SJCRH30 (cell line): ENCODE measurements at places on chromosomes 3 and 15. TPM values are rescaled to one million over a fixed set of nuclear protein-coding genes. Genes with fewer than 3 reads are reported as not detected.

GRCh38 chr3:151156618-151157216, 46.3 kb downstream of the GPR171 start:
- peak; percentile 73 for DNase-seq

SCN11A gene
- total RNA-seq, result 0.02 TPM in 1 of 2 replicates, not detected in the other

DNA sequence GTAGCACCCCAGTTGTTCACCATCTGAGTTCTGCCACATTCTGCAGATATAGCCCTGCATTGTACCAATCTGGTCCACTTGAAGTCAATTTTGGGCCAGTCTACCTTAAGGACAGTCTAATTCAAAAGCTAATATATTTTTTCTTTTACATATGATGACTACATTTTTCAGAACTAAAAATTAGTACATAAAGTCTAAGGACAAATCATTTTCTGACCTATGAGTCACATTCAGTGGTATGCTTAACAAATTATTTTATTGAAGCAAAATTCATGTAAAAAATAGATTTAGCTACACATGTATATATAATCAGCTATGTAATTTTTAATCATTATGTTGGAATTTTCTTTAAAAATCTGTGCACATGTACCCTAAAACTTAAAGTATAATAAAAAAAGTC, 52.1 kb upstream of the IL12A start:
- no peak for DNase-seq

DNA sequence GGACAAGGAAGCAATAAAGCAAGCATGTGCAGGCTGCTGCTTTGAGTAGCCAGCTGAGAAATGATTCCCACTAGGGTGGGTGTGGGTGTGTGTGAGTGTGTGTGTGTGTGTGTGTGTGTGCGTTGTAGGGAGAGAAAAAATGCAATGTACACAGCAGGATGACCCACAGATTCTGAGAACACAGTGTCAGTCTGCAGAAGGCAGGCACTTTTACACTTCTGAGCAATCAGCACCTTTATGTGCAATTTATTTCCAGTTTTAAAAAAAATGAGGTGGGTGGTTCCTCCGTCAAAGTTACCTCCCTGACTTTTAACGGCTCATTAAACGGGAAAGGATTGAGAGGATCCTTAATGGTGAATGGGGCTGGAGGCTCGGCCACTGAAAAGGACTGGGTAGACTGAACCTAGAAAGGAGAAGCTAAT, 38.5 kb upstream of the LIPC start:
- no peak for DNase-seq

DNA sequence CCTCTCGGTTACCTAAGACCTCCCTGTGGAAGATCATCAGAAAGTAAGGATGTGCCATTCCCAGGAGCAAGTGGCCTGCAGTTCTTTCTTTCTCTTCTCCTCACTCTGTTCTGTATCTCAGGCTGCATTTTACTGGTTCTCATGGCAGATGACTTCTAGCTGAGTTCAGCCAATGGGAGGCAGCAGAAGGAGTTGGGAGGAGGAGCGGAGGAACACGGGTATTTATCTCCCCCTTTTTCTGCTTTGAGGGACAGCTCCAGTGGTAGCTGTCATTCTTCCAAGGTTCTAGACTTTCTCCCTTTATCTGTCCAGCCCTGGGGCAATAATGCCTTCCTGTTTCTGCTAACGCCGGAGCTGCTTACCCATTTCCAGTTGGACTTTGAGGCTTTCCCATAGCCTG, 339.9 kb downstream of the NR2F2 start:
- peak; percentile 46 for DNase-seq

GRCh38 chr15:84653910-84654688, at the start of gene WDR73:
WDR73 (minus strand) TSS chr15:84654283; CDS start chr15:84654274, 9 bp downstream.
- DNase-seq, result peak; percentile 96

DNA sequence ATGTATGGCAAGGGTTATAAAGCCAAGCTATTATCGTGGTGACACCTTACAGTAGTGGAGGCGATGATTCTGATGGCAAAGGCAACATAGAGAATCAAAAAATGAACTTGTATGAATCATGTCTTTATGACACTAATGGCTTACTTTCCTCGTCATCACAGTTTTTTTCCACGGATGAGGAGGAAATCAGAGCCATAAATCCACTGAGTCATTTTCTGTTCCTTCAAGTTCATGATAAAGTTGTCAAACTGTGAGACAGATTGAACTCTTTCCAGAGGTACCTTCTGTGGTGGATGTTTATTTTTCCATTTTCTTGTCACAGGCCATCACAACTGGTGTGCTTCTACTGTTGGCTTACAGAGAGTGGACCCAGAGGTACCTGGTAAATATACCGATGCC, 8.5 kb downstream of the TMEM212 start:
- DNase-seq, result no peak

- no peak for DNase-seq
Measured at GRCh38 chr15:94247789-94248638, 16.7 kb downstream of the MCTP2 start.

- no peak for DNase-seq
Measured at GRCh38 chr3:133410191-133410892, 10.5 kb downstream of the BFSP2 start.

DNA sequence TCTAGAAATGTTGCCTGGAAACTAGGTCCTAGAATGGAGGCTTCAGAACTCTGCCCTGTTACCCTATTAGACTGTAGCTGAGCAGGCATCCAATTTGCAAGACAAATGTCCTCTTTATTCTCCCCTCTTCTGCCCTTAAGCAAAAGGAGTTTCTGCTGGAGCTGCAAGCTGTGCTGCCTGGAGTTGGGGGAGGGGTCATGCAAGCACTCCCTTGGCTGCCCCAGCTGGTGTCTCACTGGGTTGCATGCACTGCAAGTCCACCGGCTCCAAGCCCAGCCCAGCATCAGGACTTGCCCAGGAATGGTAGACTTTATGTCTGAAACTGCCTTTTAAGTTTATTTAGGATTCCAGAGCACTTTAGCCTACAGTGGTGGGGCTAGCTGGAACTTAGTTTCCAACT, 15.7 kb upstream of the RBP2 start:
- DNase-seq, result peak; percentile 18

DNA sequence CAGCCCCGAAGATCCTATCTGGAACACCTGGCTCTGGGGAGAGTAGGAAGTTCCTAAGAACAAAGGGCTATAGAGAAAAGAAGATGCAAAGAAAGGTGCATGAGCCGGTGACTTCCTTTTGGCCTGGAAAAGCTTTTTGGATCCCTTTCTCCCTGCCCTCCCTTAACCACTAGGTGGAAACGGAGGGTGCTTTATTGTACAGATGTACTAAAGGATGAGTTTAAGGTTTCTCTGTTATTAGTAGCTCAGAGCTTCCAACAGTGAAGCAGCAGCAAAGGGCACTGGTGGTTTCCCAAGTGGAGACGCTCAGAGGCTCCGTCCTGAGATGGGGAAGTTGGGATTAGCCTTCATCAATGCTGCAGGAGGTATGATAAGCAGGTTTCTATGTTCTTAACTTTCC, 5.9 kb upstream of the ADGRG7 start:
- peak; percentile 70 for DNase-seq

DNA sequence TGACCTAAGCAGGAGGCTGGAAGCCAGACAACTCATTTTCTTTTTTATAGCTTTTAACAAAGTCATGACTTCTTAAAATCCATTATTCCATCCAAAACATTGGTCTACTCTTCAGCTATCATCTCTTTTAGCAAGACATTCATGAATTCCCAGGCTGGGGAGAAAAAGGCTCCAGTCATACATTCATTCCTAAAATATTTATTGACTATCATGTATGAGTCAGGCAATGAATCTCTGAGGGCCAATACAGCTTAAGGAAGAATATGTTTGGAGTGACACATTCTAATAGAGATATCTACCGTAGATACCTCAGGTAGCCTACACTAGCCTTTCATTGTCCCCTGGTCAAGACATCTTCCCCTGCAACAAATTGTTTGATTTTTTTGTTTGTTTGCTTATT, 196.4 kb upstream of the NANOGP8 start:
- DNase-seq, result no peak

TTC21A gene
- total RNA-seq, result 0.36 and 0.56 TPM in 2 replicates

DNA sequence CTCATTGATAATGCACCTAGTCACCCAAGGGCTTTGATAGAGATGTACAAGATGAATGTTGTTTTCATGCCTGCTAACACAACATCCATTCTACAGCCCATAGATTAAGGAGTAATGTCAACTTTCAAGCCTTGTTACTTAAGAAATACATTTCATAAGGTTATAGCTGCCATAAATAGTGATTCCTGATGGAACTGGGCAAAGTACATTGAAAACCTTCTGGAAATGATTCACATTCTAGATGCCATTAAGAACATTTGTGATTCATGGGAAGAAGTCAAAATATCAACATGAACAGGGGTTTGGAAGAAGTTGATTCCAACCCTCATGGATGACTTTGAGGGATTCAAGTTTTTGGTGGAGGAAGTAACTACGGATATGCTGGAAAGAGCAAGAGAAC, 135.2 kb downstream of the TLE3 start:
- no peak for DNase-seq

SCAANT1 gene
- total RNA-seq, result not detected in 2 replicates

SAXO2 gene
- 0.10 and 0.46 TPM in 2 replicates for total RNA-seq

- no peak for DNase-seq
Measured at GRCh38 chr3:44988073-44988472, 12.0 kb downstream of the EXOSC7 start.

- peak; percentile 38 for DNase-seq
Measured at GRCh38 chr15:23648920-23649515, 1.4 kb upstream of the MAGEL2 start.
